Mesenteric fat pad (tissue), 1 donor: ENCODE measurements at places on chromosomes 3 and 15. TPM values are rescaled to one million over a fixed set of nuclear protein-coding genes. Genes with fewer than 3 reads are reported as not detected.

DNA sequence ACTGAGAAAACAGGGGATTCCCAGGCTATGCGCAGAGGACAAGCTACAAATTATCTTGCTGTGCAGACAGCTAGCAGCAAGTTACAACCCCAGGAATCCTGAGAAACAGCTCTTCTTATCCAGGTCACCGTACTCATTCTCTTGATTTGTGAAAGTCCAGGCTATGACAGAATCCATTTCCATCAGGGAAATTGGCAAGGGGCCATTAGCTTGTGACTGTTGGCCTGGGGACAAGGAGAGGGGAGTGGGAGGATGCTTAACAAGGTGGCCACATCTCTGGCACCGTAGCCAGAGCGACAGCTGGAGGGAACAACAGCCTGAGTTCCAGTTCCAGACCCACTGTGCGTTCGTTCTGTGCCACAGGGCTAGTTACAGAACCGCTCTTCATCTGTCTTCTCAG, 44.9 kb upstream of the PLXNA1 start:
- DNase-seq = no peak

- no peak for DNase-seq
These were observed 161.1 kb upstream of the UBE2E1 start for GRCh38 chr3:23644676-23645075.

- DNase-seq = no peak
These were observed 15.7 kb downstream of the GABRB3 start for GRCh38 chr15:26757141-26757540.

- DNase-seq = no peak
These were observed 303.6 kb upstream of the ARPP21 start for GRCh38 chr3:35335703-35336102.

- no peak for DNase-seq
These were observed 786 bp downstream of the RHOA start for GRCh38 chr3:49410846-49411534.

- no peak for DNase-seq
These were observed 4.0 kb downstream of the TRAT1 start for GRCh38 chr3:108826309-108827187.

DNA sequence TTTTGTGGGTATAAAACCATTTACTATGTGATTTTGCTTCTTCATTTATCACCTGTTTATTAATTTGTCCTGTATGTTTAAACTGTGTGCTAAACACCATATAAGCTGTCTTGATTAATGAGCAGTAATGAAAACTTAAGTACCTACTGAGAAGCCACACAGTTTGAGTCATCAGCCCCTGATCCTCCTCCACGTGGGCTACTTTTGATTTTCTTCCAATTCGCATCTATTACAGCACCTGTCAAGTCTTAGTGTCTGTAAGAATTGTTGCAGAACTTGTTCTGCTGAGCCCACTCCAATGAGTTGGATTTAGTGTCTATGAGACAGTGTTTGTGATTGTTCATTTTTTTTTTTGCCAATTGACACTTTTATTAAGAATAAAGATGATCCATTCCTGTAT, 16.8 kb downstream of the EPHA6 start:
- no peak for DNase-seq

The CCNB2 gene
- total RNA-seq = 0.67 TPM

DNA sequence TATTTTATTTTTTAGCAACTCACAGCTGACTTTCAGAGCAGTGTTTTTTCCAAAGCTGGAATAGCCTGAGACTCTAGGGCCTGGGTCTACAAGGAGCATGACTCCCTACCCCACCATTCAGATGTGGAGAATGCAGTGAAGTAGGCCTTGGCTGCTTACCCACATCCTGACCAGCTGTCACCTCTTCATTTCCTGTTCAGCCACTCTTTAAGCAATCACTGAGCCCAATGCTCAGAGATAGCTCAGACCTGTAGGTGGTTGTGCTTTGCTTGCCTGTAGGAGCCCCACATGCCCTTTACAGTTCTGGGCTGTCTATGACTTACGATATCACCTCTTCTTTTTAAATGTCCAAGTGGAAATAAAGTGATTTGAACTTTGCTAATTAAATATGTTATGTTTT, 148.1 kb downstream of the NEK11 start:
- DNase-seq = no peak

DNA sequence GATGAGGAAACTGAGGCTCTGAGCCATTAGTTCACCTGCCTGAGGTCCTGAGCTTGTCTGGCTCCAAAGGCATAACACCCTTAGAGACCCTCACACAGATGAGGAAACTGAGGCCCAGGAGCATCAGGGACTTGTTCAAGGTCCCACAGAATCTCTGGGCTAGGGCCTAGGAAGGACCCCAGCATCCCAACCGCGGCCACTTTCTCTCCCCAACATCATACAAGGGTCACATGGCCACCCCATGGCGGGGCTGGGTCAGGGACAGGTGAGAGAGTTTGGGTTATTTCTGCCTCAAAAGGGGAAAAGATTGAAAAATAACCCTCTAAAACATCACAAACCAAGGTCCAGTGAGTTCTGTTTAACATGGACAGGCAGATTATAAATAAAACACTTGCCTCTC, 6.7 kb downstream of the LINGO1 start:
- no peak for DNase-seq

The MEF2A gene
- total RNA-seq = 68.0 TPM

DNA sequence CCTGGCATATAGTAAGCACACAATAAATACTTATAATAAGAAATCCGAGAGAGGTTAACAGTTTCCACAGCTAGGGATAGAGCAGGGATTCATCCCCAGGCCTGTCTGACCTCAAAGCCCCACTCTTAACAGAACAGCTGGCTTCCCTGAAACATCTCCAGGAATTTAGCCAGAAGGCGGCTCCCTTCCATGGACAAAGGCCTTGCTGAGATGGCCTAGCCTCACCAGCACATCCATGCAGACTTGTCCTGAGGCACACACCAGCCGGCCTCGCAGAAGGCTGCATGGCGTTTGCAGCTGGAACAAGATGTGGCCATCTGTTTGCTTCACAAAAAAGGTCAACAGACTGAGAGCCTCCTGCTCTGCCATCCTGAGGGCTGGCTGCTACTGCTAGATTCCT, 245.4 kb downstream of the SLCO3A1 start:
- no peak for DNase-seq

DNA sequence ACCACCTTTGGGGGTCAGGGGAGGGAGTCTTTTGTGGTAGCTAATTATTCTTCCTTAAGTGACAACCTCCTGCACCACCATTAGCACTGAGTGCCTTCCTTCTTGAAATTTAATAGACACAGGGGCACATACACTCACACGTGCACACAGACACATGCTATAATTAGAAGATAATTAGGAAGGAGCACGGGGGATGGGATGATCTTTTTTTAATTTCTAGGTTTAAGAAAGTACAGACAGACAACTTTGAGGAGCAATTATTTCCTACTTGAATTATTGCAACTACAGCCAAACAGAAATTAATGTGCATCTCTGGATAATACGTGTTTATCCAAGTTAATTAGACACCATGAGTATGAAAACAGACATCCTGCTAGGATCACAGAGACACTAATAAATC, 44.8 kb upstream of the GUCA1C start:
- no peak for DNase-seq

The APBA2 gene
- 2.2 TPM for total RNA-seq

- DNase-seq = no peak
These were observed 101.6 kb downstream of the CFAP44 start for GRCh38 chr3:113339616-113340244.

The GPR87 gene
- total RNA-seq = not detected

- no peak for DNase-seq
These were observed 238.7 kb downstream of the EPHB1 start for GRCh38 chr3:135033737-135034136.

DNA sequence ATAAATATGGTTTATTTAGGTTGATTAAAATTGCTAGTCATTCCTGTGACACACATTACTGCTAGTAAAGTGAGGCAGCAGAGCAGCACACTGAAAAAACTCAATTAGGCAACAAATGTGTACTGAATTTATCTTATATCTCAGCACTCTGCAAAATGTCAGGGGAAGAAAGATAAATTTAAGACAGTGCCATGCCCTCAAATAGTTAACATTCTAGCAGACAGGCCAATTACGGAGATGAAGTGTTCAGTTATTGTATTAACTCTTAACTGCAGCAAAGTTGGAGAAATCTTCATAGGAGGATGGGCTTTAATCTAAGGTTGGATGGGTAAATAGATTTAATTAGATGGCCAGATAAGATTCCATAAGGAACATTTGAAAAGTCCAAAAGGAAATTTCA, 127.9 kb downstream of the PCCB start:
- DNase-seq = no peak

The TRPM1 gene
- total RNA-seq = 0.93 TPM

The EOMES gene
- total RNA-seq = 0.42 TPM

DNA sequence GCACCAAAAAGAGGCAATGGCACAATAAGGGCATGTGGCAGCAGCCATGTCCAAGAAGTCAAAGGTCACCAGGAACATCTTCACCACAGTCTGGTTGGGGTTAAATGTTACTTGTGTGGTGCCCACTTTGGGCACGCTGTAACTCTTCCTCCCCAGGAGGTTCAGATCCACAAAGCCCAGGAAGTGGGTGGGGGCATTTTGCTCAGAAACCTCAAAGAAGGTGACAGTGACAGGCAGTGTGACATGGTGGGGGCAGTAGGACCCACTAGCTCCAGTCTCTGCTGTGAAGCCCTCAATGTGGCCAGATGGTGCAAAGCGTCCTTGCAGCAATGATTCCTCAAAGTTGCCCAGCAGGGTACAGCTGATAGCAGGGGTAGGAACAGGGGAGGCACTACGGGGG, 5.8 kb downstream of the ZNF80 start:
- no peak for DNase-seq

GRCh38 chr3:123807820-123808219, 76.3 kb downstream of the MYLK start:
- DNase-seq = no peak

The ECE2 gene
- total RNA-seq = not detected

The DUOXA1 gene
- 1.8 TPM for total RNA-seq

DNA sequence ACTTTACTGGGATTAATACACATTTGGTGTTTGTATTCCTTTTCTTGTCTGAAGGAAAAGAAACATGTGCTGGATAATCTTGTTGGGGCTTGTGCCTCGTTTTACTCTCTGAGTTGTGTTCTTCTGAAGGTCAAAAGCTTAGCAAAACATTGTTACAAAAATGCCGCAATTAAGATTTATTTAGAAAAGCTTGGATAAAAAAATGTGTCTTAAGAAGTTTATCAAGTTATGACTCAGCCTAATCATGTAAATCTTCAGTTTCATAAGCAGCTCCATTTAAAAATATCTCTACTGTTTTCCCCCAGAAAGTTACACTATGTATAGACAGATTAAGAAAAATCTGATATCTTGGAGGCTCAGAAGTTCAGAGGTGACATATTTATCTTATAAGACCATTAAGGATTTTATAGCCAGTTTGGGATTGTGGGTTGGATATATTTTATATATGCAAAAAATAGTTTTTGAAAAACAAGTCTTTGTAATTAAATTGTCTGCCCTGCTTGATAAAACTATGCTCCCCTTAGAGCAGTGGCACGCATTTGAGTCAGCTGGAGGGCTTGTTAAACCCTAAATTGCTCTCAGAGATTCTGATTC, 56.5 kb downstream of the CLDN11 start:
- no peak for DNase-seq

GRCh38 chr15:56929399-56929798, 11.0 kb downstream of the TCF12 start:
- DNase-seq = no peak

DNA sequence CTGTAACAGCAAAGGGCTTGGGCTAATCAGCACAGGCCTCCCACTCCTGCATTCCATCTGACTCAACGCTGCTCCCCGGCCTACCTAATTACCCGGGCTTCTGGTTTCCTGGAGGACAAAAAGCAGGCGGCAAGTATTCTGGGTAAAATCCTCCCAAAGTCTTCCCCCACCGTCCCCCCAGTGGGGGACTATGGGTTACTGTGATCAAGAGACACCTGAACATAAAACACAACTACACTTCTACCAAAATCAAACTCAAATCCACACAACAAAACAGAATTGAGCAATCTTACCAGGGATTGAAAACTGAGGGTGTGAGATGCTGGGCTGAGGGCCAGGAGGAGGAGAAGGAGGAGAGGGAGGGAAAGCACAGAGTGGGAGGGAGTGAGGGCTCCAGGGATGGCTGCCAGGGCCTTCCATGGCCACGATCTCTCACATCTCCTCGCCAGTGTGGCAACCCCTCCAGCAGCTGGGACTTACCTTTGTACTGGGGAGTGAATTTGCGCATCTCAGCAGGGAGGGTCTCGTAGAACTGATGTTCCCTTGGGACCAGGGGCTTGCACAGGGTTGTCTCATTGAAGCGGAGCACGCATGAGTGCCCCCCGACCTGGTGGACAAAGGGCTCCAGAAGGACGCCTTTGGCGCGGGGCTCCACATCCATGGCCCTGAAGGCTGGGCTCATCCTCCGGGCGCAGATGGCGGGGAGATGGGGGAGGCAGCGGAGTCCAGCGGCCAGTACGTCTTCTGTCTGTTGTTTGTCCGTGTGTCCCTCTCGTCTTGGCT, 9.1 kb upstream of the NCKIPSD start:
- no peak for DNase-seq

- no peak for DNase-seq
These were observed 15.3 kb downstream of the PXYLP1 start for GRCh38 chr3:141246958-141247301.

DNA sequence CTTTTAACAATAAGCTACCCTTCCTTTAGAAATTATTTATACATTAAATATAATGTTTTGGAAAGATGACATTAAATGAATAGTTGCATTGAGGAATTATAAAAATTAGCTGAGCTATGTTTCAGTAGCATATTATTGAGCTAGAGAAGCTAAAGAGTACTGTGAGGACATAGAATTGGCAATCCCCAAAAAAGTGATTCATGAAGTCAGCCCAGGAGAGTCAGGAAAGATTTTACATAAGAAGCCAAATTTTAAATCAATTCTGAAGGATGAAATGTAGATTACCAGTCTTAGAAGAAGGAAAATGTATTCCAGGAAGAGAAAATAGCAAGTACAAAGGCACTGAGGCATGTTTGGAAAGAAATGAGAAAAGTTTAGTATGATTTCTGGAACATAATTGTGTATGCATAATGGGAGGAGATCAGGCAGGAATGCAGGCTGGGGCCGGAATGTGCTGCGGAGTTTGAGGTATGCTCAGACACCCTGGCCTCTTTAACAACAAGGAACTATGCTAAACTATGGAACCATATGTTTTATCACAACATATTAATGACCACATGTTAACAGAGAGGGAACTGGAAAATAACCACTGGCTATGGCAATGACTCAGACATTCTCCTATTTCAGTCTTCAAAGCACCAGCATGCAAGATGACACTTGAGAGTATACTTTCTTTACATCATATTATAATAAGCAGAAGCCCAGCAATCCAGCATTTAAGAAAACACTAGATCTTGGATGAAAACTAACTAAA, 103.3 kb upstream of the COL8A1 start:
- no peak for DNase-seq

GRCh38 chr3:22691407-22691806, 511.7 kb upstream of the UBE2E2 start:
- DNase-seq = no peak

- no peak for DNase-seq
These were observed 771 bp downstream of the RARRES1 start for GRCh38 chr3:158731486-158731885.

DNA sequence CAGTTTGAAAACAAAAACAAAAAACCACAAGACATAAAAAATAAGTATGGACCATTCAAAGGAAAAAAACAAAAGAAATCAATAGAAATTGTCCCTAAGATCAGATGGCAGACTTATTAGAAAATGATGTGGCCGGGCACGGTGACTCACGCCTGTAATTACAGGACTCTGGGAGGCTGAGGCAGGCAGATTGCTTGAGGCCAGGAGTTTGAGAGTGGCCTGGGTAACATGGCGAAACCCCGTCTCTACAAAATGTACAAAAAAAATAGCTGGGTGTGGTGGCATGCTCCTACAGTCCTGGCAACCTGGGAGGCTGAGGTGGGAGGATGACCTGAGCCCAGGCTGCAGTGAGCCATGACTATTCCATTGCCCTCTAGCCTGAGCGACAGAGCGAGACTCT, 16.6 kb downstream of the SPCS1 start:
- no peak for DNase-seq

The CIP2A gene
- total RNA-seq = 2.1 TPM
